ENCODE measurements at places on chromosomes 4 and X. TPM values are rescaled to one million over a fixed set of nuclear protein-coding genes. Genes with fewer than 3 reads are reported as not detected.

Gene PCDH19
- 0.07 TPM for total RNA-seq

DNA sequence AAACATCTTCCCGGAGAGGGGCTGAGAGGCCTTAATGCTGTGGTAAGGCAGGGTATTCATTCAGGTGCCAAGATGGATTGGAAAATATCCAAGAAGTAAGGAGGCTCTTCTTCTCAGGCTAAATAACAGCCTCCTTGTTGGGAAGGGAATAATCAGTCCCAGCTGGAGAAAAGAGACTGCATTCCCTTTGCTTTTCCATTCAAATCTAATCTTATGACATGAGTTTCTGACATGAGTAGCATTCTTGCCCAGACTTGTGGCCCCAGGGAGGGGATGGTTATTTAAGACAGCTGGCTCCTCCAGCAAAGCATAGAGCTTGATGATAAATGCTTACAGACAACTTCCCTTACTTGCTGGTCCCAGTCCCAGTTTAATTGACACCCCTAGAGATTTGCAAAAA lies 98.3 kb downstream of the DCLK2 start:
- peak; percentile 47 for DNase-seq

DNA sequence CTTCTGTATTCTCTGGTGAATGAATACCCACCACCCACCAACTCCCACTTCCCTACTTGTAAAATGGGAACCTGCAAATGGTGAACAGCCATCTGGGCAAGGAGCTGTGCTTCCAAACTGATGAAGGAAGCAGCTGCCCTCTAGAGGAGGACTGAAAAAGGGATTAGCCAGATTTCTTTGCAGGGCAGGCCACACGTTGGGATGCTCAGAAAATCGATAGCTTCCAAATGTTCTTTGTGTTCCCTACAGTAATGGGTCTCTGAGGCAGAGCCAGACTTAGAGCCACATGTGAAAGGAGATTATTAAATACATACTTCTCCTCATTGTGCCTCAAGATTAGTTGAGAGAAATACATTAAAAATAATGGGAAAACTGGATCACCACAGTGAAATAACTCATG lies 39.3 kb upstream of the LPAR4 start:
- peak; percentile 28 for DNase-seq

- DNase-seq = no peak
Measured at GRCh38 chr4:68855771-68856170, 40.0 kb downstream of the UGT2B10 start.

DNA sequence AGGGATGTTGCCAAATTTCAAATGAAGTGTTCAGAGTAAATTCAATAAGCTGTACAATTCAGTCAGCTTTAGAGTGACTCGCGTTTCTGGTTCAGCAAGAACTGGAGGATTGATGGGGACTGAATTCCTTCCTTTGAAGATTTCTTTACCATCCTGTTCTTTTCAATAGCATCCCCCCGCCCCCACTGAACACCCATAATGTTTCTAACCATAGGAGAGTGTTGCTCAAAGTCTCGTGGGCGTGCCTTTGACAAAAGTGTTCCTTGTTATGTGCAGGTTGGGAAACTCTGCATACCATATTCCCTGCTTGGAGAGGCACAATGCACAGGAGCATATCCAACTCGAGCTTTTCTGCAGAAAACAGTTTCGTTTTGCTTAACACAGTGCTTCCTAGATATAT lies 323.5 kb upstream of the CASK start:
- no peak for DNase-seq

DNA sequence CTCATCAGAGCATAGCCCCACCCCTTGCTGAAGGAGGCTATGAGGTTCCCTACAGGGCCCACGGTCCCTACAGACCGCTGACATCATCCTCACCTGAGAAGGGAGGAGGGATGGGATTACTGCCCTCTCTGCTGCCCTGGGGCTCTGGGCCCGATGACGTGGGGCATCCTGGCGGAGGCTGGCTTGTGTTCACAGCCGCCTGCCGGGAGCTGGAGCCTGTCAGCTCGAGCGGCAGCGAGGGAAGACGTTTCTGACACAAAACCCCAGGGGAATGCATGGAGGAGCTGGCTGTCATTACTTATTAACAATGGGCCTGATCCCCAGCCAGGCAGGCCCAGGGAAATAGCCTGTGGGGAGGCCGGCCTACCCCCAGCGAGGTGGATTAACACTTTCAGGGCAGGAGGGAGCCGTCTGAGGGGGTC lies 106.6 kb upstream of the ATP6AP2 start:
- DNase-seq = no peak

DNA sequence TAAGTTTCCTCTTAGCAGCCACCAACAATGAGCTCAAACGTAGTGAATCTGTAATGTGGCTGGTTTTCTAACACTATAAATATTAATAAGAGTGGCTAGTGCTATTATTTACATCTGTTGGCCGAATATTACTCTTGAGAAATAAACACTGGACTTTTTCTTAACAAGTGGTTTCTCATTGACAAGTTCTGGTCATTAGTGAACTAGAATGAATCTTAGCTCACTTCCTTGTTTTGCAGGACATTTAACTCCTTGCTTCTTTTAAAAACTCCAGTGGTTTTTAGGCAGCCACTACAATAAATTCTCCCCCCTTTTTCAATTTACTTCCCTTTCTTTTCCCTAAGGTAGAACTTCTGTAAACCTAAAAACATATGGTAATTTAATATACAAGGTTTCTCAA lies 177.2 kb downstream of the ARAP2 start:
- no peak for DNase-seq
